ENCODE measurements at places on chromosomes 7 and 10.
A peak's percentile ranks its signal among the peaks of the same experiment; 100 is the strongest.

- DNase-seq = no peak
These were observed 93.4 kb upstream of the TCERG1L start for GRCh38 chr10:131404886-131405285.

DNA sequence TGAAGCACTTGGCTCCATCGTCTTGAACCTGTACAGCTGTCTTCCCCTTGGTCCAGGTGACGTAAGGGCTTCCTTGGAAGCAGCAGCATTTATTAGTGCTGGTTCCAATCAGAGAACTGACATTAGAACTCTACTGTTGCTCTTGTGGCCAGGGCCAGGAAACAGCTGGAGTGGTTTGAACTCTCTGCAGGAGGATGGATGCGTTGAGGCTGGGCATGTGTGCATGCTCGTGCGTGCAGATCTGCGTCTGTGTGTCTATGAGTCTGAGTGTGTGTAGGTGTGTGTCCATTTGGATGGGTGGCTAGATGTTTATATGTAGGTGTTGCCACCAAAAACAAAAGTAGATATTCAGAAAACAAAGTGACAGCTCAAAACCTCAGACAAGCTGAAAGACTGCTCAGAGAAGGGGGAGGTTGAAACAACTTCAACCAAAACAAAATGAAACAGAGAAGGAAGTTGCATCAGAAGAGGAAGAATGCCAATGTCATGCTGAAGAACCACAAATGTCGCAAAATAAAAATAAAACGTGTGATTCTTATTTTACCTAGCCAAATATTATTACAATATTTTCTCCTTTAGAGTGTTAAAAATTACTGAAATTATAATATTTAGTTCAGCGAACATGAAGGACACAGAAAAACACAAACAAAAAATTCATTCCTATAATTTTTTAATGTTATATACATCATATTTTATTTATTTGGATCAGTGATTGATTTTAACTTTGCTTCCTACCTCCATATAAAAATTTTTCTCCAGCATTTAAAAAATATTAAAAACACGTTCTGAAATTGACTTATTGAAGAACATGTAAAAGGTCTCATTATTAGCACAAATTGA lies 96.1 kb upstream of the MKLN1 start:
- DNase-seq = no peak

DNA sequence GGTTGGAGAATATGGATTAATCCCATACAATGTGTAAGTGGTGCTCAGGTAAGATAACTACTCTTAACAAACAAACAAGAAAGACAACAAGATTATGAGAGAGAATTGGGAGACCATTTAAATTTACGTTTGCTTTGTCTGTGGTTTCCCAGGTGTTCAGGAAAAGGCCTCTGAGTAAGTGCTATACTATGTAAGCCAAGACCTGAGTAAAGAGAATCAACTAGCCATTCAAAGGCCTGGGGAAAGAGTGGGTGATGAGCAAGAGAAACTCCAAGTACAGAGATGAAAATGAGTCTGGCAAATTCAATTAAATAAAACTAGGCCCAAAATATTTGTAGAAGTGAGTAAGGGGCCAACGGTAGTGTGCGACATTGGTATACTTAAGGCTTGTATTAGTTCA lies 9.9 kb downstream of the CSTF2T start:
- DNase-seq = no peak

DNA sequence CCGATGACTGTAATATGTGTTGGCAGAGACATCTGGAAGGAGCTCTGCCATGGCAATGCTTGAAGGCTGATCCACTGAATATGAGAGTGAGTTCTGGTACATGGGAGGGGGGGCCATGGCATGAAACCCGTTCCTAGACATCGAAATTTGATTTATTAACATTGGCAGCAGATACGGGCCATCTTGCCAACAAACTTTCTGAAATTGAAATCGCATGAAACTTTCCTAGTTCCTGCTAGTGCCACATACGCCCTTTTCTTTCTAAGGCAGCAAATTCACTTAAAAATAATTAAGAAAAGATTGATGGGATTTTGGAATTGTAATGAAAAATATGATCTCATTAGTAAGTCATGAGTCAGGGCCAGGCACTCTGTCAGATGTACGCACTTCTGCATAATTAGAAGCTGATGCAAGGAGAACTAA lies 91.8 kb upstream of the KMT2C start:
- no peak for DNase-seq

- no peak for DNase-seq
These were observed 95.7 kb upstream of the PALS2 start for GRCh38 chr7:24477398-24478136.

DNA sequence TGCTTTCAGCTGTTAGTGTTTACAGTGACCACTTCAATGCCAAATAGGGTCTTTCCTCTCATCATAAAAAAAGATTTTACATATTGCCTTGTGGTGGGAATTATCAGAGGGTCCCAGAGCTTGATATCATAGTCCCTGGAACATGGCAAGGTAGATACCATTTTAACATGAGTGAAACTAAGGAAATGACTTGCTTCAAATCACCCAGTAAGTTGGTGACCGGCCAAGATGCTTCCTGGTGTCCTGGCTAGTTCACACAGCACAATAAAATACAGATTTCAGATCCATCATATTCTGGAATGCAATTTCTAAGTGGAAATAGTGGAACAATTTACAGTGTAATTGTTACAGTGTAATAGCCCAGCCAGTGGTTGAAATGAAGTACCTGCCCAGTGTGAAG lies 36.6 kb downstream of the CNNM1 start:
- no peak for DNase-seq

DNA sequence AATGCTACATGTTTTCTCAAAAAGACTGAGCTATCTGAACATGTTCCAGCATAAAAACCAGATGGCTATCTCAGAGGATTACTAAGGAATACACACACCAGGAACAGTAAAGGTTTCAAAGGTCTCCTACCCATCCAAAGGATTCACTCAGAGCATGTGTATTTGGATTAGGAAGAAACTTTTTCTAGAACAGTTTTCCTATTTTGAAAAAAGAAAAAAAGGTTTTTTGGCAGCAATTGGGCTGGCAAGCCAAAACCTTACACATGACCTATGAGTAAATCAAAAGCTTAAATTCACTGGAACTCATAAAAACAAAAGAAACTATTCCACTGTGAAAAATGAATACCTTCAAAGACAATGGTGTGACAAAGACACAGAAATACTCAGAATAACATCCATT lies 9.6 kb downstream of the TPK1 start:
- no peak for DNase-seq

- no peak for DNase-seq
These were observed 431.3 kb upstream of the ETV1 start for GRCh38 chr7:14420768-14421167.

GRCh38 chr7:74371381-74372341 lies 82.0 kb upstream of the GTF2IRD1 start:
- DNase-seq = no peak

DNA sequence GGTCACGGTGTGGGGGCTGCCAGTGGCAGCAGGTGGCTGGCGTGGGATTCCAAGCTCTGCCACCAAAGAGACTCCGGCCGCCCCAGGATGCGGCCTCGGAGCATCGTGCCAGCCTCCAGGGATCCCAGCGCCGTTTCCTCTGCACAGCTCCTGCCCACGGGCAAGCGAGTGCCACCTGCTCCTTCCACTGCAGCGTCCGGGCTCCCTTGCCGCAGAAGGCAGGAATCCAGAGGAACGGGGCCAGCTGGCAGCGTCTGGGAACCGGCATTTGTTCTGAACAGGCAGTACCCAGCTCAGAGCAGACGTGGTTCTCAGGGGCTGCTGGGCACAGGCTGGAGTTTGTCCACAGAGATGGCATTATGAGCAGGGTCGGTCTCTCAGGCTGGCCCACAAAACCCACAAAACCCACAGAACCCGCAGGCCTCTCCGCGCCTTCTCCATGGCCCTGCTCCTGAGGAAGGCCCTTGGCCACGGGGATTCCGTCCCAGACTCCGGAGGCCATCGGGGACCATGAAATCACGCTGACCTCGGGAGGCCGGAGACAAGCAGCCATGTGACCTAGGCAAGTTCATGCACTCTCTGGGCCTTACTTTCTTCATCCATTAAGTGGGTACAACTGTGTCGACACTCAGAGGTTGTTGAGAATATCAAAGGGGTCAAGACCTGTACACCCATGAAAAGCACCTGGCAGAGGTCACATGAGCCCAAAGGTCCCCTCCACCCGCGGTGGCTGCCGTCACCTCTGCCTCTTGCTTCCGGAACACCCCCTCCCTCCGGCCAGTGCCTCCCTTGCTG lies 72.1 kb upstream of the TNRC18 start:
- no peak for DNase-seq

DNA sequence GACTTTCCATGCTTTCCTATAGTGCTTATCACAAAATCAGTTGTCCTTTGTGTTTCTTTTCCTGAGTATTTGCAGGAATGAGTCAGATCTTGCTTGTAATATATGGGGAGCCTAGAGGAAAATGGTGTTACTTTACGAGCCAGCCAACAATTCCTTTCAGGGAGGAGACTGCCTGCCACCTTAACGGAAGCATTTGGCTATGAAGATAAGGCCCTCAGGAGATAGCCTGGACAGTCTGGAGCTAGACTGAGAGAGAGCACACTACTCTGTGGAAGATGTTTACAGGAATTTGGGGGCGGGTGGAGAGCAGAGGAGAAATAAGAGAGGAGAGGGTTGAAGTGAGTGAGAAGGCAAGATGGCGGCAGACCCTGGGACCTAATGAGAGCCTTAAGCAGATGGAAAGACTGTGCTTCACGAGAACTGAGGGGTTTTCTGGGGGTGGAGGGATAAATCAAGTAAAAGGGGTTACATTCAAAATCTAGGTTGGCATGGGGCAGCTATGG lies 126.3 kb downstream of the SNX10 start:
- DNase-seq = no peak

DNA sequence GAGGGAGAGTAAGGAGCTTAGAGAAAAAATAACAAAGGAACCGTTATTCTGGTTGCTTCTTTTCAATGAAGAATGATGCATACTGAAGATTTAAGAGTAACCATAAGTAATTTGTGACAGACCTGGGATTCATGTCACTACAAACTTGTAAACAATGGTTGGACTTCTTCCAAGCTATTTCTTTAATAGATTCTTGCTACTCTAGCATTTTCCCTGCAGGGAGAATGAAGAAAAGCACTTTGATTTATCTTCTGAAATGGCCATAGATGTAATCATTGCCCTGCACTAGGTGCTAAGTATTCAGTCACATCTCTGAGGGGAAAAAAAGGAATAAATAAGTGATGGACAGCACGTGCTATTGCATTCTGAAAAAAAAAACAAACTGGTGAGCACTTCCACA lies 606.6 kb upstream of the LRRN3 start:
- no peak for DNase-seq

DNA sequence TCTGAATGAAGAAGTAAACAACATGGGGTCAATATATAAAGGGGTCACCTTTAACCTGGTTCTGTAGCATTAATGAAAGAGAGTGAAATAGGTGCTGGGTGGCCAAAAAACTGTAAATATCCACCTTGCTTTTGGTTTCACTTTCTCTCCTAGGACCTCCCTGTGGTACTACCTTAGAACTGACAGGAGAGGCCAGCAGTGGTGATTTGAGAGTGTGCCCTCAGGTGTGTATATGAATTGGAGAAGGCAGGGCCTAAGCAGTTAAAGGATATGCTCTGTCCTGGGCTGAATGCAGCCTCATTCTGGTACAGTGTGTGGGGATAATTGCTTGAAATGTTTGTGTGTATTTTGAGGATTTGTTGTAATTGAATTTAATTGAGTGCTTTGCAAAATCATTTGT lies 62.0 kb downstream of the BBS9 start:
- no peak for DNase-seq

DNA sequence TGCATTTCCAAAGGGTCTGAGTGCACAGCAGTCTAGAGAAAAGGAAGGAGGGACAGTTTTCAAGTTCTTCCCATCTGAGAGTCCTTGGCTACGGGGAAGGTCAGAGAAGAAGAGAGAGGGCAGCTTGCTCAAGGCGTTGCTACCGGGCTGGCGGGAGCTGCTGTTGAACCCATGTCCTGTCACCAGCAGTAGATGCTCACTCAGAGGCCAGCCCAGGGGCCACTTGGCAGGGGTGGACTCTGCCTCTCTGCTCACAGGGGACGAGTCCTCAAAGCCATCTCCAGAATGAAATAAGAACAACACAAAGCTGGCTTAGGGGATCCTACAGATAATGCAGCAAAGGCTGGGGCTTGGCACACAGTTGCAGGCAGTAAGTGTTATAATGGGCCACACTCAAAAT lies 231.5 kb downstream of the TNS3 start:
- peak; percentile 54 for DNase-seq

- no peak for DNase-seq
These were observed 45.4 kb upstream of the KMT2E start for GRCh38 chr7:104968648-104969047.

GRCh38 chr7:26112203-26112740 lies 39.7 kb upstream of the NFE2L3 start:
- DNase-seq = no peak

DNA sequence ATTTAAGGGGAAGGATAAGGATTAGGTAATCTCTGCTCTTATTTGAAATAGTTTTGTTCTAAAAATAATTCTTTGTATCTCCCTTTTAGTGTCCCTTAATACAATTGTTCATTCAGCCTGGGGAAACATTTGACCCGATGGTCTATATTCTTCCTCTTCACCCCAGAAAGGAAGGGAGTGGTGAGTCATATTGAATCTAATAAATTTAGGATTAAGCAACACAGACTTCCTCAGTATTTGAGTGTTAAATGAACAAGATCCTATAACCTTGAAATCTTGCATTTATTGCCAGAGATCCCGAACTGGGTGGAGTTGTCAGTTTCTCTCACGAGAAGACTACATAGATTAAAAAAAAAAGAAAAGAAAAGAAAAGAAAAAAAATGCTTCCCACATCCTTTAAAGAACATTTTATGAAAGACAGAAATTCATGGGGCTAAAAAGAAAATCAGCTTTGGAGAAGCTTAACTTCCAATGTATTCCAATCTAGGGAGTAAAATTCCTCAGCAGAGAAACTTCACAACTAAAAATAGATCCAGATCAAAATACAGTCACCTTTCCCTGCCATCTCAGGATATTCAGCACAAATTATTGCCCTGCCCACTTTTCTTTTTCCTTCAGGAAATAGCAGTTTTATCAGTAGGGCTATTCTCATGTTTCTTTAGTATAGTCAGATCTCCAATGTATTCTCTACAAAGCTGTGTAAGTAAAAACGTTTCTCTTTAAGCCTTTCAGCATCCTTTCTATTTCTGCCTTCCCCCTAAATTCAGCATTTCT lies 82.2 kb downstream of the SEMA3D start:
- no peak for DNase-seq

GRCh38 chr7:28921822-28922221 lies 36.3 kb downstream of the TRIL start:
- DNase-seq = peak; percentile 61

GRCh38 chr10:69180525-69181204 lies 631 bp downstream of the SUPV3L1 start:
- DNase-seq = no peak

GRCh38 chr7:108140671-108141070 lies 10.5 kb upstream of the LAMB4 start:
- DNase-seq = no peak

DNA sequence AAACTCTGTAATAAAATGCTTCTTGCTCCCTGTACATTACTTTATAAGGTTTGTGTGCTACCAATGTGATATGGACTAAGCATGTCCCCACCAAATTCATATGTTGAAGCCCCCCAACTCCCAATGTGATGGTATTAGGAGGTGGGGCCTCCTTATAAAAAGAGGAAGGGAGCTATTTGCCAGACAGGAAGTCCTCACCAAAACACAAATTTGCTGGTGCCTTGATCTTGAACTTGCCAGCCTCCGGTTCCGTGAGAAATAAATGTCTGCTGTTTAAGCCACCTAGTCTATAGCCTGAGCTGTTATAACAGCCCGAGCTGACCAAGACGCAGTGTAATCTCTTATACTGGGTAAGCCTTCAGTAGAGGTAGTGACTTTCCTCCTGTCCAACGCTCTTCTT lies 114.5 kb downstream of the INHBA start:
- no peak for DNase-seq

Measured in spinal cord (tissue), 10 donors.